Fibroblast of skin of right biceps (primary cell): ENCODE measurements at places on chromosomes 11 and 22.
A peak's percentile ranks its signal among the peaks of the same experiment; 100 is the strongest.

- peak; percentile 73 for DNase-seq
These were observed 4.5 kb downstream of the TMEM134 start for GRCh38 chr11:67464411-67465188.

DNA sequence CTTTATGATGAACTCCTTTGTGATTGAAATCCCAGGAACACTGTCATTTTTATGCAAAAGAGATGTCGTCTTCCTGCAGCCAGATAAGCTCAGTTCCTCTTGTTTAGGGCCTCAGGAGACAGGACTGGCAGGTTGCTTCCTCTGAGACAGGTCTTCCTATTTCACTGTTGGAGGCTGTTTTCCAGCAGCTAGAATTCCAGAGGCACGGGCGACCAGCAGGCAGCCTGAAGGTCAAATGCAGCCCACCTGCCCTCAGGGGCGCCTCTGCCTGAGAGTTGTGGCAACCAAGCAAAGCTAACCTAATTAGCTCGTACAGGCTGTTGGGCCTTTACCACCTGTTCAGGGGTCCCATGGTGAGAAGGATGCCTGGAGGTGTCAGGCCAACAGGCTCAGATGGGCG is 22.3 kb downstream of the SLC6A5 start:
- DNase-seq: no peak

- no peak for DNase-seq
These were observed 68.4 kb downstream of the CCDC34 start for GRCh38 chr11:27294654-27295053.

GRCh38 chr11:96424693-96425092 is 34.9 kb downstream of the JRKL start:
- peak; percentile 80 for DNase-seq

- peak; percentile 9 for DNase-seq
These were observed 66.9 kb downstream of the AMOTL1 start for GRCh38 chr11:94834911-94835593.

GRCh38 chr11:47586098-47586855 is at the start of gene FAM180B:
TSS of gene FAM180B (plus strand) at chr11:47586678. CDS start at chr11:47586769, 91 bp downstream.
- no peak for DNase-seq

DNA sequence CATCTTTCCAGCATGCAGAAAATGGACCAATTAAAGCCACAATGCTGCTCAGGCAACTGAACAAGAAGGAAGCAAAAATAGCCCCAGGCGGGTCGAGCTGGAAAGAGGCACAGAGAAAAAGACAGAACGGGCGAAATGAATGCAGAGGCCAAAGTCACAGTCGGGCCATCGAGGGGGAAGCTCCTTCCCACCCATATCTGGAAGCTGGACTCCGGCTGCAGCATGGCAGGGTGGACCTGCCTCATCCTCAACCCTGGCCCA is 58.6 kb upstream of the PRDM11 start:
- DNase-seq: no peak

GRCh38 chr11:117314840-117315239 is 1.2 kb downstream of the BACE1 start:
- DNase-seq: no peak

GRCh38 chr11:66419825-66420224 is 1.0 kb upstream of the NPAS4 start:
- no peak for DNase-seq

DNA sequence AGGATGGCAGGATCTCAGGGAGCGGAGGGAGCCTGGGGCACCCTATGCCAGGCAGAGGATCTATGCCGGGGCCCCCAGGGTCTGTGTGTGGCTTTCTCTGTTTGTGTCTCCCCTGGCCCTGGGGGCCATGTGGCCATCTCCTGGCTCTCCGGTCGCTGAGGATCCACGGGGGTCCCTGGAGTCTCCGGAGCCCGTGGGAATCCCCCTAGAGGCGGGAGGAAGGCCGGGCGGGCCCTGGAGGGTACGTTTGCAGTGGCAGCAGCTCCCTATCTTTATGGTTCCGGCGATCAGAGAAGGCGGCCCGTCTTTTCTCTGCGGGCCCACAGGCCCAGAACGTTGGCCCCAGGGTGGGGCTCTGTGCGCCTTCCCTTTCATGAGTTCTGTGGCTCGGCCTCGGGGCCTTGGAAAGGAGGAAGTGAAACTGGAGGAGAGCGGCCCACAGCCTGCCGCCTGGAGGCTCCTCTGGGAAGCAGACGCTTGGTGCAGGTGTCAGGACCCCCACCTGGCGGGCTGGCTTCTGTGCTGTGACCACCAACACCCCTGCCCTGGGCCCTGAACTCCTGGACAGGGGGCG is 82.1 kb downstream of the KCNQ1 start:
- DNase-seq: no peak

DNA sequence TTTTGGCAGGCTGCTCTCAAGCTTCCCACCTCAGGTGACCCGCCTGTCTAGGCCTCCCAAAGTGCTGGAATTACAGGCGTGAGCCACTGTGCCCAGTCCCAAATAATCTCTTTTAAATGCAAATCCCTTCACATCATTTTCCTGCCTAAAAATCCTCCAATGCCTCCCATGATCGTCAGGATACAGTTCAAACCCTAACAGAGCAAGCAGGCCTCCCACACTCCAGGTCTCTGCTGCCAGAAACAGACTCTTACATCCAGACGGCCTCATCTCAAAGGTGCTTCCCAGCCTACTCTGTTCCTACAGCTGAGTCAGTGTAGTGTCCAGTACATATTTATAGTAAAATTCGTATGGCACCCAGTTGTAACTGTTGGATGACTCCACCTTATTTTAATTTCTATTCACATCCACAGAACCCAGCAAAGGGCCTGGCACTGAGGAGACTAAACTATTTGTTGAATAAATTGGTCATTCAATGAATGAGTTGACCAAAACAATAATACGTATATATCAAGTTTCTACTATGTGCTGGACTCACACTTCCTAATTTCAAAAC is 8.2 kb downstream of the SIRT3 start:
- DNase-seq: no peak

DNA sequence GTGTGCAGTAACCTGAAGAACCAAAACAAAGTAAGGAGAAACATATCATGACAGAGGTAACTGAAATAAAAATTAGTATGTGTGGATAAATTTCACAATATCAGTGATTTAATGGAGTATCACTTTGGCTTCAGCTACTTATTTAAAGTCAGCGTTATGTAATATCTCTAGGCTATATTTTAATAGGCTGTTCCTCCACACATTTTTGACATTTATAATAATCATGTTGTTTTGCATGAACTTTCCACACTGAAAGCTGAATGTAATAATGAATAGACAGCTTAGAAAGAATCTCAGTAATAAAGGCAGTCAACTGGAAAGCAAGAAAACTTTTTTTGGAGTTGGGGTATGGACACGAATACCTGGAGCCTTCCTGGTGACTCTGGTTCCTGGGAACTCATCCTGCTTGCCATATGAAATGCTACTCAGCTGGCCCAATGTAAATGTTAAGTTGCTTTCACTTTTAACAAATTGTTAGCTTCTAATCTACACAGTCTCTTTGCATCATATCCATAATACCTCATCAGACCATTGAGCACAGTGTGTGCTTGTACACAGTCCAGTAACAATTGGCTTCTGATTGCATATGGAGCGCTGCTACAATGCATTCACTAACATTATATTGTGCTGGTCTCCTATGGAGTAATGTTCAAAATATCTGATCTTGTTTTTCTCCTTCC is 257.7 kb downstream of the SOX6 start:
- no peak for DNase-seq

DNA sequence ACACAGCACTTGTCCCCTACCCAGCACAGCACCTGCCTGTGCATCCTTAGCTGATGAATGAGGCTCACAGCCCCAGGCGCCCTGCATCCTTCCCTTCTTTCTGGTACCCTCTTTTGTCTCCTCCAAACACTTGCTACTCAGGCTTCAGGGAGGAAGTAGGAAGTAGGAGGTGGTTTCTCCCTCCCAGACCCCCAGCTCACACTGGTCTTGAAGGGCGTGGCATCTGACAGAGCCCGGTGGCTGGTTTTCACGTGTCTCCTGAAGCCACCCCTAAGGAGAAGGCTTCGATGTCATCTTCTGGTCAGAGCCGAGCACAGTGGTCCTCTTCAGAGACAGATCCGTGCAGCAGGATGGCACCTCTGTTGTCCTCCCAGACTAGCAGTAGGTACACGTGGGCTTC is 109.8 kb downstream of the PTPRJ start:
- DNase-seq: no peak

- DNase-seq: peak; percentile 64
These were observed 53.0 kb downstream of the RELT start for GRCh38 chr11:73429121-73429750.

- no peak for DNase-seq
These were observed 170.3 kb downstream of the CADM1 start for GRCh38 chr11:115333949-115334348.

GRCh38 chr11:119078675-119079420 is 5.8 kb upstream of the HMBS start:
- no peak for DNase-seq

DNA sequence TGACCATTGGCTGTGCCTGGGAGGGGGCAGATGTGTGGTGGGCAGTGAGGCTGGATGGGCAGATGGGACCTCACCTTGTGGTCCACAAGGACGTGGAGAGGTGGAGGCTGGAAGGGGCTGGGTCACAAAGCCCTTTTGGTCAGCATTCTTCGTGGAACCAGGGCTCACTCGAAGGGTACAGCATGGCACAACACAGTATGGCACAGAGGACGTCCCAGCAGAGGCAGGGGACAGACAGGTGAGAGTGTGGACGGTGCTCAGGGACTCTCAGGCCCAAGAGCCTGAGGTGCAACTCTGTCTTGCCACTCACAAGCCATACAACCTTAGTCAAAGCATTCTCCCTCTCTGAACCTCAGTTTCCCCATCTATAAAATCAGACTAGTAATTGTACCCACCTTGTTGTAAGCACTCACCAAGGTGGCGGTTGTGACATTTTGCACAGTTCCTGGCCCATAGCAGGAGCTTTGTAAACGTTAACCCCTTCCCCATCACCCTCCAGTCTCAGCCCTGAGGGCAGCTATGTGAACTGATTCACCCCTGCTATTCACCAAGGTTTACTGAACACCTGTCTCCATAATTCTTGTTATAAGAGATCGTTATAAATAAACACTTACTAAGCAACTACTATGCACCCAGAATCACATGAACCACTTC is 11.6 kb upstream of the TSKU start:
- DNase-seq: no peak

DNA sequence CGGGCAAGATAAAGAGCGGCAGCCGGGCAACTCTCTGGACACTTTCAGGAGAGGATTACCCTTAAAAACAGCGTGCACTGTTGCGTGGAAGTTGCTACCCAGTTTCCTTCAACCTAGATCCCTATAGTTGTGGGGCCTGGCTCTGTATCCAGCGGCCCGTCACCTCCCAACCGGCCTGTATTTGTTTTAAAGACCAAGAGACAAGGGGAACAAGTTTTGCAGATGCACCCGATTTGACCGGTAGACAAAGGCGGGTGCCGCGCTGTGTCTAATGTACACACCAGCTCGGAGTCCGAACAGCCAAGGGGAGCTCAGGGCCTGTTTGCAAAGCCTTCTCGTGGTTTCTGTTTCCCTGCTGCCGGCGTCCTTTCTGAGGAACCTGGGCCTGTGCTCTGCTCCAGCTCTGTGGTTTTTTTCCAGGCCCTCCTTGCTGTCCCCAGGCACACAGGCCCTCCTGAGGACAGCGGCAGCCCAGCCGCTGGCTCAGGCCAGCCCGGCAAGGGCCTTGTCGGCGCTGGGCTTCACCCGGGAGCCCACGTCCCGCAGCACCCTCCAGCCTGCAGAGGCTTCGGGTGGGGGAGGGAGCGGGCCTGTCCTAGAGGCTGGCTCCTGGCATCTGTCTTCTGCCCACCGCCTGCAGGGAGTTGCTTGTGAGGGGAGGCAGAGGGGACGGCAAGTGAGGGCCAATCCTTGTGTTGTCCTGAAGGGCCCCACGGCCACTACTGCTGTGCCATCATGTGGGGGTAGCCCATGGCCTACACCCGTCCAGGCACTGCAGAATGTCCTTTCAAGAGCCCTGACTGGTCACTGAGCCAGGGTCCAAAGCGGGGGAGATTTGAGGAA is 1.4 kb downstream of the TBX1 start:
- no peak for DNase-seq

GRCh38 chr11:19181531-19182261 is 20.1 kb downstream of the CSRP3 start:
- DNase-seq: no peak

GRCh38 chr11:94117871-94118270 is 10.8 kb upstream of the PANX1 start:
- DNase-seq: peak; percentile 44

DNA sequence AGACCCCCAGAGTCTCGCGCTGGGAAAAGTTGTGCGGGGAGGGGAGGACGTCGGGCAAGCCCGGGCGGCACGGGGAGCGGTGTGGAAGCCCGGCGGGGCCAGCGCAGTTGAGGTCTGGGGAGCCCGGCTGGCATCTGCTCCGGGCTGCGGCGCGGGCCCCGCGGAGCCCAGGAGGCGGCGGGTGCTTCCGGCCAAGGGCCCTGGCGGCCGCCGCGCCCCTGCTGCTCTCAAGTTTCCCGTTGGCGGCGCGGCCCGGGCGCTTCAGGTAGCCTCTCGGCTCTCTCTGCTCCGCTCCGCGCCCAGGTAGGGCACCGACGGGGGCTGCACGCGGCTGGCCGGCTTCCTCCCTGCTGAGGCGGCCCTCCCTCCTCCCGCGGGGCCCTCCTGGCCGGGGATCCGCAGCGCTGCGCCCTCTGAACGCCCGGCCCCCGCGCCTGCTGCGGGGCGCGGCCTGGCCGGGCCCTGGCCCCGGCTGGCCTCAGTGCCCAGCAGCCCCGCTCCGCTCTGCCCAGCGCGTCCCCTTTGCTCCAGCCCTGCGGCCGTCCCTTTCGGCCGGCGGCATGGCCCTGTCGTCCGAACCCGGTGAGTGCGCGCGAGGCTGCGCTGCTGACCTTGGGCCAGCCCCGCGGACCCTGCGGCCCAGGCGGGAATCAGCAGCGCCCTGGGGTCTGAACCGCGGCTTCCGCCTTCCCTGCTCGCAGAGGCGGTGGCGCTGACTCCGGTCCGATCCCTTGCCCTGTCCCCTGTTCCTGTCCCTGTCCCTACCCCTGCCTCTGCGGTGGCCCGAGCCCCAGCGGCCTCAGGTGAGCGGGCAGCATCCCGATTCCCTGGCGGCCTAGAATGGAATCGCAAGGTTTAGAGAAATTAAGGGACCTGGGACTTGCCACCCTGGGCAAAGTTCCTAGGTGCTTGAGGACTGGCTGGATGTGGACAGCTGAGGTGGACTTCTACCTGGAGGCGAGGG is 4.3 kb upstream of the AMPD3 start:
- DNase-seq: peak; percentile 28

DNA sequence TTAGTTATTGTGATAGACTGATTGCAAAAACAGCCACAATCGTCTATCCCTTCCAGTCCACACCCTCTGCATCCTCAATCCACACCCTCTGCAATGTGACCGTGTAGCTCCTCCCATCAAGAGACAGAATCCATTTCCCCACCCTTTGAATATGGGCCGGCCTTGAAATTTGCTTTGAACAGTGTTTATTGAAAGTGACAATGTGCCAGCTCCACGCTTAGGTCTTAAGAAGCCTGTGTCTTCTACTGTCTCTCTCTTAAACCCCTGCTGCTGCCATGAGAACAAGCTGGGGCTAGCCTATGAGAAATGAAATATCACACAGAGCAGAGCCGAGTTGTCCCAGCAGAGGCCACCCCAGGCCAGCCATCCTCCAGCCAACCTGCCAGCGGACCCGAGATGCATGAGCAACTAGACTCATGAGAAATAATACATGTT is 22.3 kb upstream of the MICAL2 start:
- DNase-seq: peak; percentile 94
